ENCODE measurements at places on chromosomes 4 and X. TPM values are rescaled to one million over a fixed set of nuclear protein-coding genes. Genes with fewer than 3 reads are reported as not detected.
A peak's percentile ranks its signal among the peaks of the same experiment; 100 is the strongest.

Gene ODAPH
- not detected for total RNA-seq

Gene ITIH6
- total RNA-seq, result not detected

Gene MAGEA2
- not detected for total RNA-seq

- DNase-seq, result peak; percentile 79
Measured at GRCh38 chr4:54217642-54218495, 11.2 kb upstream of the PDGFRA start.

DNA sequence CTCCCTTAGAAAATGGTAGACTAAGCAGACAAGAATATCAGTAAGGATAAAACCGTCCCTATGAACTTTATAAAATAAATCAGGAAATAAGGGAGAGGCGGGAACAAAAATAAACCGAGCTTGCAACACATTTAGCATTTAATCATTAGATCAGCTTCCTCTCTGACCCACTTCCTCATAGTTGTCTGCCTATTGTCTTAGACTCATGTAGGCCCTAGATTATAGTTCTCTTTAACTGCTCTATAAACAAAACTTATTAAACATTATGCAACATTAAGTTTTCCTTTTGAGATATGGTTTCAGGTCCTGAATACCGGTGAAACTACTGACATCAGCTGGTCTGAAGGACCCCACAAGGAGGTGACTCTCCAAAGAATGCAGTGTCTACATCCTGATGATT lies 15.8 kb upstream of the SRD5A3 start:
- DNase-seq, result no peak

DNA sequence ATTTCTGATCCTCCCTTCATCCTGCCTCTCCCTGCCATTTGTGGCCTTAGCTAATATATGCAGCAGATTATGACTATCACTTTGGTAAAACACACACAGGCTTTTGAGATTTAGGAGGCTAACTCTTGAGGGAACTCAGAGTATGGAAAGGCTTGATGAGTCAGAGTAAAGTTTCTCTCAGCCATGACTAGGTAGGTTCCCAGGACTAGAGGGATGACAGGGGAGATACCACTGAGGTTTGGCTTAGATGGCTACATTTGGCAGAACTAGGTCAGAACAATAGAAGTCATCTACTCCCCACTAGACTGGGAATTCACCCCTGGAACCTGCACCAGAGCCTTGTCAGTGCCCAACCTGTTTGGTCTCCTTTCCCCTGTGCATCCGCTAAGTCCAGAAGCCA lies 585.7 kb downstream of the TLL1 start:
- no peak for DNase-seq

DNA sequence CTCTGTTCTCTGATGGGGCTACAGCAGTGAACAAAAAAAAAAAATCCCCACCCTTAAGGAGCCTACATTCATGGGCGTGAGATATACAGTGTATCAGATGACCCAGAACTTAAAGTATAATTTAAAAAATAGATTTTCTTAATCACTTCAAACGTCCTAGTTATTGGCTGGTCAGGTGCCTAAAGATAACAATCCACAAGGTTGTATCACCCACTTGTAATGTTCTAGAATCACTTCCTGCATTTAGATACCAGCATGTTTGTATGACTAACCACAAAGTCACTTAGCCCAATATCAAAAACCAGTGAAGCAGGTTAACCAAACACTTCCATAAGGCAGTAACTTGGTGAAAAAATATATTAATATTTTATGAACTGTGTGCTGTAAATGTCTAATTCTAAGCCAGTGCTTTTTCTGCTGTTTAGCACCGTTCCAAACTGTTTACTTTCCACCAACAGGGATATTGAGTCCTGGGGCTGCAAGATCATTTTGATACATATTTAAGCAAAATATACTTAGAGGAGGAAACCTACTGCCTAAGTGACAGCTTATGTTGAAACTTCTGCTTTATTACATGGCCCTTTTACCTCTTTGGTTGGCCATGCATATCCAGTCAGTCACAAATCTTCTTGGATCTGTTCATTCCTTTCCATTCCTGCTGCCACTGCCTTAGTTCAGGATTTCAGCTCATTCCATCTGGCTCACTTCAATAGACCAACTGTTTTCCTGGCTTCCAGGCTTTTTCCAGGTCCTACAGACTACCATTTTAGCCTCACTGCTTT lies 43.3 kb downstream of the CD40LG start:
- DNase-seq, result no peak

DNA sequence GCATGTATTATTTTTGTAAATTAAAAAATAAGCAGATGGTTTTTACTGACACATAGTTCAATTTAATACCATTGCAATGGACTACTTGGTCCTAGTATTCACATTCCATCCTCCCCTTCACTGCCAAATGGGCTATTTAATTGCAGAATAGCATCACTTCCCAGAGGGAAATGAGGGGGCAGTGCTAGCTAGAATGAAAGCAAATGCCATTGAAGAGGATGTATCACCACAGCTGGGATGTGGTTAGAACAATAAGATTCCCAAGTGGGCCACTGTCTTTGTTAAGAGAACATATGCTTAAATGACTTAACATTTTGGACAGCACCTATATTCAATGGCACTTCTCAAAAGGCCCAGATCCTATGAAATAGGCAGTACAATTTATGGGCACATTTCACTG lies 224.7 kb downstream of the RBMX2 start:
- no peak for DNase-seq

DNA sequence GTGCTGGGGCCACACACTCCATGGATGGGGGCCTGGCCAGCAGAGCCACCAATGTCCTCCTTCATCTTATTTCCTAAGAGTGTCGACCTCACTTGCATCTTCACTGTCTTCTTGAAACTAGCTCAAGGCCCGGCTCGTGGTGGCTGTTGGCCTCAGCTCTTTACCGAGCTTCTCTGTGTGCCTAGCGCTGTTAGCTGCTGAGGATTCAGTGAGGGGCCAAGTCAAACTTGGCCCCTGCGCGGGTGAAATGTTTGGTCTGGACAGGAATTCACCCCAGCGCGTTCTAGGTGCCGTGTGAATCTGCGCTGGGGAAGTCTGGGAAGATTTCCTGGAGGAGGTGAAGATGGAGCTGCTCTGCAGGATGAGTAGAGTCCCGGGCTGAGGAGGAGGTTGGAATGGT lies 8.5 kb downstream of the SORCS2 start:
- DNase-seq, result no peak

- no peak for DNase-seq
Measured at GRCh38 chrX:33086886-33087285, 124.5 kb downstream of the DMD start.

GRCh38 chr4:84579403-84579776 lies 3.5 kb upstream of the CDS1 start:
- DNase-seq, result no peak

GRCh38 chr4:81609844-81610243 lies 138.1 kb upstream of the RASGEF1B start:
- no peak for DNase-seq

All from hematopoietic multipotent progenitor cell (in vitro differentiated cells).